ENCODE measurements at places on chromosomes 7 and 10.

- DNase-seq: no peak
Observed at GRCh38 chr7:129544700-129545099, 42.4 kb downstream of the SMKR1 start.

GRCh38 chr10:90126256-90126595 is 424.8 kb downstream of the KIF20B start:
- DNase-seq: no peak

DNA sequence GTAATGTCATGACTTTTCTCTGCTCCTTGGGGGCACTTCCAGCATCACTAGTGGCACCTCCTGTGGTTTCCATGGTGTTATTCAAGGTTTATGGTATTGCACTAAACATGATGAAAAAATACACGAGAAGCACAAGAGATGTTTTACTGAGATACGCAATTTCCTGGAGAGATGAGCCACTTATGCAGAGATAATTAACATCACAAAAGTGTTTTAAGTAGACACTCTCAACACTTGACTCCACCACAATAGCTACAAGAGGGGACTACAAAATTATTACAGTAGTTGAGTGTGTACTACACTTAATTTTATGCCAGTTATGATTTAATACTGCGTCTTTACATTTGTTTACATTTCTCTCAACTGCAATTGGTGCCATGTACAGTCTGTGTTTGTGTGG is 906.7 kb downstream of the DNAJB9 start:
- DNase-seq: peak; percentile 9

- DNase-seq: no peak
Observed at GRCh38 chr10:112583236-112583939, 136.4 kb downstream of the VTI1A start.

- DNase-seq: no peak
Observed at GRCh38 chr7:103793614-103794013, 195.8 kb downstream of the RELN start.

DNA sequence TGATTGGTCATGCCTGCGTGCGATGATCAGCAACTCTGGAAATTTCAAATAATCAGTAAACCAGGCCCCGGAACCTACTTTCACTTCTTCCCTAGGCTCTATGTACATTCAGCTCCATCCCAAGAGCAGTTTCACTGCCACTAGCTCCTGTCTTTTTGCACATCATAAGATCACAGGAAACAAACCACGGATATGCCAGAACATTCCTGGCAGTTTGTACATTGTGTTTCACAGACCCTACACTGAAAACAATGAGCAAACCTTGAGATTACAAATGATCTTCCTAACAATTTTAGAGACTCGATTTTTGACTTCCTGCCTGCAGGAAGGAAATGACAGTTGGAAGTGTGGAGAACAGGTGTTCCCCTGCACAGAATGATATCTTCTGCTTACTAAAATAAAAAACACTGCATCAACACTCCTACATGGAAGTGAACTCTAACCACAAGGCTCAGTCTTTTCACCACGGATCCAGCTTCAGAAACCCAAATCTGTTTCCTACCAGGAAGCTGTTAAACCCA is 7.6 kb upstream of the TMEM236 start:
- DNase-seq: no peak

GRCh38 chr7:26022982-26023381 is 129.0 kb upstream of the NFE2L3 start:
- no peak for DNase-seq

DNA sequence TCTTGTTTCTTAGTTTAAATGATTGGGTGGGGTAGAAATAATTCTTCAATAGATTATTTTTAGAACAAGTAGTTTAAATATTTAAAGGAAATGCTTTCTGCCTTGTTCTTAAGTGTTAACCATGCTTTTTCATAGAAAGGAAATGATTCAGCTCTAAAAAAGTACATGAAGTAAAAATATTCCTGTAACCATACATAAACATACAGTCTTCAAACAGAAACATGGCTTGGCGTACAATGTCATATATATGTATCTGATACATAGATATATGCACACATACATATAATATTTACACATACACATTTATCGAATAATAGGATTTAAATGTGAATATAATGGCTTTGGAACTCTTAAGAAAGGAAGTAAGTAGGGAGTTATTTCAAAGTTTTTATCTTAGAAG is 84.4 kb downstream of the RUNDC3B start:
- no peak for DNase-seq

- DNase-seq: no peak
Observed at GRCh38 chr10:84156009-84156408, 16.7 kb downstream of the GHITM start.

DNA sequence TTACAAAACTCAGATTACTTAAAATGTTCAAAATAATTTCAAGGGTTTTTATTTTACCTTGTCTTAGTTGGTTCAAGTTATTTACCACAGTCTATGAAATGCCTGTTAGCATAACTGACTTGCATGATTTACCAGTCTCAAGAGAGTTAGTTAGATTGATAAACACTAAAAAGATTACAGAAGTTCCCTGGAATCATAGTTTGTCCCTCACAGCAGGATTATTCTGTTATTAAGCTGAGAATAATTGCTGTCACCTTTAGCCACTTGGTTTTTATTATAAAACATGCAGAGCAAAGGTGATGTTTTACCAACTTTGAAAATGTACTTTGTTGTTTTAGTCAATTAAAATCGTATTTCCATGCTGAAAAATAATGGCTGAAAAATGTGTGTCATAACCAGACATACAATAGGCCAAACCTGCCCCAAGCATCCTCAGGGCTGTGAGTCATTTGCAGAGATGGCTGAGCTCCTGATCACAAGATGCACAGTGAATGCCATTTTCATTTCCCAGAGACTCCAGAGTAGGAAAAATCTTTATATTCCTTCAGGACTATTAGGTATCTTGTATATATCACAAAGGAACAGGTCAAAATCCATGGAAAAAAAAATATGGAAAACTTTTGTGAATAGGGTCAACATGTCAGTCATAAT is 87.8 kb upstream of the DKK1 start:
- DNase-seq: no peak

DNA sequence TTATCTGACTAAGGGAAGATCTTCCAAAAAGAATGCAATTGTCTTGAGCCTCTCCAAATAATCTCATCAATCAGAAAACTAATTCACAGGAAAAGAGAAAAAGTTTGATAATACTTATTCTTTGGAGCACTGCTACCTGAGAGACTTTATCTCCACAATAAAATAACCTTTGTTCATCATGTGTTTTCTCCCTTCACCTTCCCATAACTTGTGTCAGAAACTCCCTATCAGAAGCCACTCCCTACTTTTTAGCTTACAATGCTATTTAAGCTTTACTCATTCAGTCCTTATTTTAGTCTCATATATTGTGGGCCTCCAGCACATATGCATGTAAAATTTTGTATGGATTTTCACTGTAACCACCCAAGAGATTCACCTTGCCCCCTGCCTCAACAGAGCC is 998 bp downstream of the CYP3A43 start:
- DNase-seq: no peak

GRCh38 chr7:157516311-157516710 is 179.5 kb downstream of the DNAJB6 start:
- DNase-seq: no peak

DNA sequence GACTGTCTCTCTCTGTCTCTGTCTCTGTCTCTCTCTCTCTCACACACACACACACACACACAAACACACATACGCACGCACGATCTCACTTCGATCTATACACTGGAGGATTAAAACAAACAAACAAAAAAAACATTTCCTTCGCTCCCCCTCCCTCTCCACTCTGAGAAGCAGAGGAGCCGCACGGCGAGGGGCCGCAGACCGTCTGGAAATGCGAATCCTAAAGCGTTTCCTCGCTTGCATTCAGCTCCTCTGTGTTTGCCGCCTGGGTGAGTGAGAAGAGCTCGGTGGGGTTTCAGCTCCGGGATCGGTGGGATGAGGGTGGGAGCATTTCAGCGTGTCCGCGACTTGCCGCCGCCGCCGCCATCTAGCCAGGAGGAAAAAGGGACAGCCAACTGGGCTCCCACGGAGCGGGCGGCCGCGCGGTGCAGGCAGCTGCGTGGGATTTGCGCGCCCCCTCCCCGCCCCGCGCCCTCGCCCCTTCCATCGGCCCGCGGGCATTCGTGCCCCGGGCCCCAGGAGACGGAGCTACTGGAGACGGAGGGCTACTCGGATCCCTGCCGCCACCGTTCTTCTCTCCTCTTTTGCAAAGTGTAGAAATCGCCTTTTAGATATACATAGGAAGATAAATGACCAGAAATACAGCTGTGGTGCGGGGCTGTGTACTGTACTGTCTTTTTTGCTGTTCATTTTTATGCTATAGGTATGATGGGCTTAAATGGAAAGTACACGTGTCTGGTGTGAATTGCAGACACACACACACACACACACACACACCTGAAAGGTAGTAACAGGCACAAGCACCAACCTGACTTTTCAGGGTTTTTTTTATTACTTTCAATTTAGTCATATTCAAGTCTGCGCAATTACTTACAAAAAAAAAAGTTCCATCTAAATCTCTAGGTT is 581 bp downstream of the PTPRZ1 start:
- DNase-seq: peak; percentile 36

DNA sequence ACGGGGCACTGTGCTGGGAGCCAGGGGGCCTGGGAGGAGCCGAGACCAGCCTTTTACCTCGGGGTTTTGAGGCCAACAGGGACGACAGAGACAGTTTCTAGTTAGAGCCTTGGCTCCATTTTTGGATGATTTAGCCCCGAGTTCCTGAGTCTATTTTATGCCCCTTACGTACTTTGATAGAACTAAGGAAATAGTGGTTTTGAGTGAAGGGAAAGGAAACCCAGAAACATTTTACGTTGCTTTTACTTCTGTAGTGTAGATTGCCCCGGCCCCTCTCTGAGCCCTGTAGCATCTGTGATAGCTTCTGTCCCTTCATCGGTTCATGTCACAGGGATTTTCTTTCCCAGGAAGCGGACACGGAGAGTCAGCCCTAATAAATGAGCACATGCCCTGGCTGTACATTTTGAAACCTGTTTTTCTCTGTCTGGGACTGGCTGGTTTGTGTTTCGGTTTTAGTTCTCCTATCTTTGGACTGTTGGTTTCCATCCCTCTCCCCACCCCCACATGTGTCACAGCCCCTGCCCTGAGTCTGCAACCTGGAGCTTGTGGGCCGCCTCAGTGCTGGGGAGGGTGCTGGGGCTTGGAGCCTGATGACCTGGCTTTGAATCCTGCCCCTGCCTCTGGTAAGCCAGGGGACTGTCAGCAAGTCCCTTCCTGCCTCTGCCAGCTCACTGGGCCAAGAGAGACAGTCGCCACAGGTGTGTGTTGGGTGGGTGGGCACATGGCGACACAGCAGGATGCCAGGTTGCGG is 6.9 kb upstream of the ORAI2 start:
- no peak for DNase-seq

GRCh38 chr7:130135208-130136205 is 65.2 kb downstream of the KLHDC10 start:
- no peak for DNase-seq

GRCh38 chr10:92822964-92823363 is 25.4 kb upstream of the EXOC6 start:
- no peak for DNase-seq

DNA sequence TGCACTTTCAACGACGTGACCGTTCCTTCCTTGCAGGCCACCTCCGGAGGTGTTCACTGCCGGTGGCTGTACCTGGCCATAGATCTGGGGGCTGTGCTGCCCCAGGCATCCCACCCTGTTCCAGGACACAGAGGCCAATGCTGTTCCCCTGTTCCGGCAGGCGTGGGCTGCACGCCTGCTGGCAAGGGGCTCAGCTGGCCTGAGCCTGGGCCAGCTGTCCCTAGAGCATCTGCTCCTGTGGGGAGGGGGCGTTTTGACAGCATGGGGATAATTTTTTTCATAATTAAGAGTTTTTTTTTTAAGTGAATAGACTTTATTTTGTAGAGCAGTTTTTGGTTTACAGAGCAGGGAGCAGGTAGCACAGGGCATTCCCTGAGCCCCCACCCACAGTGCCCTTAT is 28.8 kb downstream of the PWWP2B start:
- peak; percentile 35 for DNase-seq

DNA sequence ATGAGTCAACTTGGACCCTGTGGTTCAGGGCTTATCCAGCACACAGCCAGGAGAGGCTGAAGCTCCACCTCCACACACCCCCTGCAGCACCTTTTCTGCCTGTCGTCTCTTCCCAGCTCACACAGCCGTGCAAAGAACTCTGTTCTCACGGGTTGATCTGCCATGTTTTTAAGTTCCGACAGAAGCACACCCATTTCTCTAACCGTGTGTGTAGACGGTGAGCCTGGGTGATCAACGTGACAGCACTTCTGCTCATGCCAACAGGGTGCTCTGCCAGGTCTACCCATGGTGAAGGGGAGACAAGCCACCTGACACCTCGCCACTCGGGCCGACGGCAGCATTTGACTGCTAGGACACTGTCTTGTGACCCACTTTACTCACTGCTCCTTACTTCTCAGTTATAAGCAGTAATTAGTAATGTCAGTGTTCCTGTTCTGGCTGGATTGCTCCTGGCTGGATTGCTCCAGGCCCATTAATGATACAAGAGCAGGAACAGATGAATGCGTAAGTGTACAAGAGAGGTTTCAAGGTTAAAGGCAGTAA is 90.5 kb downstream of the RNF216 start:
- no peak for DNase-seq

DNA sequence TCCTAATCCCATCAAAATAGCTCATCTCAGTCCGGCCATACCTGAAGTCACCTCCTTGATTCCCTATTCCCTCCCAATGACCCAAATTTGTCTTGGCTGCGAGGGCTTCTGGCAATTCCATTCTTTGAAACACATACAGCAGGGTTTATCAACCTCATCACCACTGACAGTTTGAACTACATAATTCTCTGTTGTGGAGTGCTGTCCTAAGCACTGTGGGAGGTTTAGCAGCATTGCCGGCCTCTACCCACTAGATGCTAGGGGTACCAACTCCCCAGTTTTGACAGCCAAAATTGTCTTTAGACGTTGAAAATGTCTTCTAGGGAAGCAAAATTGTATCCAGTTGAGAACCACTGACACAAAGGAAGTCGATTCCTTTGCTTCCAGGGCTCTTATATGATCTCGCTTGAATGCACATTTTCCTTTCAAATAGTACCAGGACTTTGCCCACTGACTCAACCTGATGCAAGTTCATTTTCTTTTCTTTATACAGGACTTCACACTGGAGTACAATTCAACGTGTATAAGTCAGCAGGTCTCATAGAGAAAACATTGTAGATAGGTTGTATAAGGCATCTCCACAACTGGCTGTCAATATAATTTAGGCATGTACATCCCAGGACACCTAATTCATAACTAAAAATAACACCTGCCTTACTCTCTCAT is 133.3 kb downstream of the STRA8 start:
- no peak for DNase-seq

DNA sequence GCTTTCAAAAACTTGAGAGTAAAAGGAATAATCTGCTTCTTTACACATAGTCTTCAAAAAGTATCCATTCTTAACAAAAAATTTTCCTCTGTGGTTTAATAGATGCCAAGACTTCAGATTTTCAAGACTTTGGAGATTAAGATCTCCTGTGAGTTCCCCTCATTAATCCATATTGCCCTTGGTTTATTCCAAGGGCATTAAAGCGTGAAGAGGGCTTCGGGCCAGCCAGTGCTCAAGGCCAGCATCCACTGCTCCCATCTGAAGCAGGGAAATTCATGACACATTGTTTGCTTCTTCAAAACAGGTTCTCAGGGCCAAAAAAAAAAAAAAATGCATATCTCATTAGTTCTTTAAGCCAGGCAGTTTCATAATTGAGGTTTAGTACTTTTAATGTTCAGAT is 137.3 kb upstream of the RHOBTB1 start:
- no peak for DNase-seq

- no peak for DNase-seq
Observed at GRCh38 chr10:48608279-48608681, 3.4 kb upstream of the ARHGAP22 start.

GRCh38 chr7:1948887-1949680 is 279.0 kb downstream of the ELFN1 start:
- no peak for DNase-seq

GRCh38 chr7:132965951-132966350 is 115.9 kb downstream of the CHCHD3 start:
- no peak for DNase-seq
